ENCODE measurements at places on chromosomes 4 and X. TPM values are rescaled to one million over a fixed set of nuclear protein-coding genes. Genes with fewer than 3 reads are reported as not detected.

Gene TGIF2LX
- total RNA-seq = not detected

Gene C4orf54
- total RNA-seq = not detected

Gene SMAD1
- 7.7 TPM for total RNA-seq

Gene EREG
- 74.0 TPM for total RNA-seq

Gene PNMA6E
- total RNA-seq = not detected

DNA sequence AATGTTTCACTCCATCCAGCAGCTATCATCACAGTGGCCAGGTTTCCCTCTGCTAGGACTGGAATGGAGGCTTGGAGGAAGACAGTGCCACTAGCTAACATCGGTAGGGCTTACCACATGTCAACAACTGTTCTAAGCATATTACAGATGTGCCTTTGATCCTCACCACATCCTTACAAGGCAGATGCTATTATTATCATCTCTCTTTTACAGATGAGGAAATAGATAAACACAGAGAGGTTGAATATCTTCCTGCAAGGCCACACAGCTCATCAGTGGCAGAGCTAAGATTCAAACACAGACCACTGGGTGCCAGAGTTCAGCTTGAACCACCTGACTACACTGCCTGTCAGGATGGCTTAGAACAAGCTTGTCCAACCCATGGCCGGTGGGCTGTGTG is 47.4 kb downstream of the MAMLD1 start:
- DNase-seq = no peak

GRCh38 chrX:29478336-29479069 is 736.9 kb upstream of the MAGEB2 start:
- DNase-seq = peak; percentile 47

GRCh38 chr4:158788516-158788915 is 19.7 kb downstream of the FNIP2 start:
- no peak for DNase-seq

GRCh38 chr4:109610489-109610888 is 50.4 kb downstream of the MCUB start:
- DNase-seq = no peak

DNA sequence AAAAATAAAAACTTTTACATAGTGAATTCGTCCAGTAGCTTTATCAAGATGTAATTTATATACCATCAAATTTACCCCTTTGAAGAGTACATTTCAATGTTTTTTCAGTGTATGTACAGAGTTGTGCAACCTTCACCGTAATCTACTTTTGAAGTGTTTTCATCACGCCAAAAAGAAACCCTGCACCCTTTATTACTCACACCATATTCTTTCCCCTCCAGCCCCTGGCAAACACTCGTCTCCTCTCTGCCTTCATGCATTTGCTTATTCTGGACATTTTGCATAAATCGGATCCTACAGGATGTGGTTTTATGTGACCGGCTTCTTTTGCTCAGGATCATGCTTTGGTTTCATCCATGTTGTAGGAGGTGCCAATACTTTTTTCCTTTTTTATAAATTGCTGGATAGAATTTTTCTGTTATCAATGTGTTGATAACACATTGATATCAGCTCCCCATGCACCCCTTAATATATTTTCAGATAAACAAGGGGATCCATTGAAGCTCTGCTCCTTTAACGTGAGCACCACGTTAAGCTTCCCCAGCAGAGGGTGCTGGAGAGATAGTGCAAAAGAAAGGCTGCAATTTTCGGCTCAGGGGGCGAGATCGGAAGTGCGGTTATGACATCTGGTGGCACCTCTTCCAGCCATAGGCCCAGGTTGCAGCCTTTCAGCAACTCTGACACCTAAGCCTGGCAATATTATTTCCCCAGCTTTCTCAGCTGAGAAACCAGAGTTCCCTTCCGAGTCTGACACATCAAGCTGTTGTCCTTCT is 100.1 kb upstream of the VCX3B start:
- DNase-seq = peak; percentile 35

DNA sequence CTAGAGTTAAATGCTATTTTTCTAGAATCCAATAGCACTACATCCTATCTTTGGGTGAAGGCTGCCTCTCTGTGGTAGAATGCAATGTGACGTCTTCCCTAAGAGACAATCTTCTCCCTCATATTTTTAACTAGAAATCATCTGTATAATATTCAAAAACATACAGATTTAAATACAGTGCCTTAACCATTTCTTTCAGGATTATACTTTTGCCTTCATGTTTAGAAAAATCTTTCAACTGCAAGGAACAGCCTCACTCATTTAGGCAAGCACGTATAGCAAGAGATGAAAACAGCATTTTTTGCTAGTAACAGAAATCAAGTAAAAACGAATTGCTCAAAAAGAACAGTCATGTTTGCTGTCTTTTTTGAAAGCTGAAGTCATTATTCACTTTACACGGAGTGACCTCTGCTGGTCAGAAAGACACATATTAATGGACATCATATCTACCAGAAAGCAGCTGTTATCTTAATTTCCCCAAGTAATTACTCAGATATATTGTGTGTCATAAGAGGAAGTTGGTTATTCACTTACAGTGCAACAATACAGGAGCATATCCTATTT is 422.3 kb downstream of the STPG2 start:
- DNase-seq = peak; percentile 32

- DNase-seq = no peak
These were observed 408.9 kb upstream of the CTSO start for GRCh38 chr4:156362581-156362980.

Data from HT-29 (cell line).